ENCODE measurements at places on chromosomes 11 and 22.

- DNase-seq: no peak
Observed at GRCh38 chr11:119087747-119088241, 3.1 kb downstream of the HMBS start.

DNA sequence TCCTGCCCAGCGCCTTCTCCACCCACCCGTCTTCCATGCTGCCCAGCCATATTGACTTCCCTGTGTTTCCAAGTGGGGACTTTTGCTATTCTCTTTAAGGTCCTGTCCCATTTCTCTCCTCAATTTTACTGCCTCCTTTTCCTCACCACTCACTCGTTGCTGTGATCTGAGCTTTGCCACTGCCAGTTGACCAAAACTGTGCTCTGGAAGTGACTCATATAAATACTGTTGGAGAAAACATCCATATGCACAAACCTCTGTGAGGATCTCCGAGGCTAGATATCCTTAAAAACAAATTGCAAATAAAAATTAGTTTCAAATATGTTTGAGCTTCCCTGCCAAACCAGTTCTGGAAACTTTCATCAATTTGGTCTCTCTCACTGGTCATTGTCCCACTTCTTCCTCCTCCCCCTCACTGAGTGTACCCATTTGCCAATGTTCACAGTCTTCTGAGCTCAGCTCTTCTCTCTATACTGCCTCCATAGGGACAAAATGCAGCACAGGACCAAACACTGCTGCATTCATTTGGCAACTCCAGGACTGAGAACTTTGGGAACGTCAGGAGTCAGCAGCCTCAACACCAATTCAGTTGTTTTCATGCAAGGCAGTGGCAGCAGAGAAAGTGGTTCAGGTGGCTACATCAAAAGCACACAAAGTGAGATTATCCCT is 34.0 kb upstream of the MMP13 start:
- no peak for DNase-seq

GRCh38 chr11:2731130-2732125 is 31.6 kb upstream of the KCNQ1OT1 start:
- no peak for DNase-seq

- peak; percentile 79 for DNase-seq
Observed at GRCh38 chr11:45233121-45233803, 52.9 kb downstream of the SYT13 start.

GRCh38 chr11:117435326-117435725 is 107.7 kb downstream of the CEP164 start:
- DNase-seq: no peak

GRCh38 chr11:14746857-14747395 is 103.3 kb downstream of the PDE3B start:
- DNase-seq: no peak

All from inflammatory macrophage treated with lipopolysaccharide for 1 hour (primary cell).